ENCODE measurements at places on chromosomes 6 and 20.

GRCh38 chr6:81838031-81838430, 85.5 kb upstream of the TENT5A start:
- no peak for DNase-seq

DNA sequence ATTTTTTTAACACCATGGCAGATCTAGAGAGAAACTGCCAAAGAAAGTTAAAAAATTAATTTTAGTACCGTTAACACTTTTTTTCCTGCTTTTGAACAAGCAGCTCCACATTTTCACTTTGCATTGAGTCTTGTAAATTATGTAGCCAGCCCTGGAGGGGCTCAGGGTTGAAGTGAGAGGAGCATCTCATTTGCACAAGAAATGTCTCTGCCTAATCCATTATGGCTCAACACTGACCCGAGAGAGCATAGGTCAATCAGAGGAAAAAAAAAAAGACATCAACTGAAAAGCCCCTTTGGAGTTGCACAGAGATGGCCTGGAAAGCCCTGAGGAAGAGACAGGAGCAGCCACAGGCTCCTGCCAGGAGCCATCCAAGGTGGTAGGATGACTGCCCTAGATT, 4.3 kb upstream of the SLPI start:
- no peak for DNase-seq

DNA sequence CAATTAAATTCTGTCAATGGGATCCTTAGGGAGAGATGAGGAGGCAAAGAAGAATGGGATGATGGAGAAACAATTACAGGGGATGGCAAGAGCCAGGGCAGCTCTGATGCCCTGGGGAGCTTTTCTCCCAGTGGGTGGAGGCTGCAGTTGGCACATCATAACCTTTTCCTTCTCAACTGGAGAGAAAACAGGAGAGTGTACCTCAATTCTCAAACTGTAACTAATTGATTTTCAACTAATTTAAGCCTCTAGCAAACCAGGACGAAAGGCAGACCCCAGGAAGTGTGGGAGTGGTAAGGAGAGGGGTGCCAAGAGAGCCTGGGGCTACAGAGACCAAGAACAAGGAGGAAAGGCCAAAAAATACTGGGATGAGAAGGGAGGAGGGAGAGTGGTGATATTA, 5.7 kb downstream of the BMP5 start:
- no peak for DNase-seq

GRCh38 chr6:164370773-164371172, 938.6 kb downstream of the C6orf118 start:
- no peak for DNase-seq

- no peak for DNase-seq
Measured at GRCh38 chr6:33620158-33620855, 815 bp upstream of the ITPR3 start.

DNA sequence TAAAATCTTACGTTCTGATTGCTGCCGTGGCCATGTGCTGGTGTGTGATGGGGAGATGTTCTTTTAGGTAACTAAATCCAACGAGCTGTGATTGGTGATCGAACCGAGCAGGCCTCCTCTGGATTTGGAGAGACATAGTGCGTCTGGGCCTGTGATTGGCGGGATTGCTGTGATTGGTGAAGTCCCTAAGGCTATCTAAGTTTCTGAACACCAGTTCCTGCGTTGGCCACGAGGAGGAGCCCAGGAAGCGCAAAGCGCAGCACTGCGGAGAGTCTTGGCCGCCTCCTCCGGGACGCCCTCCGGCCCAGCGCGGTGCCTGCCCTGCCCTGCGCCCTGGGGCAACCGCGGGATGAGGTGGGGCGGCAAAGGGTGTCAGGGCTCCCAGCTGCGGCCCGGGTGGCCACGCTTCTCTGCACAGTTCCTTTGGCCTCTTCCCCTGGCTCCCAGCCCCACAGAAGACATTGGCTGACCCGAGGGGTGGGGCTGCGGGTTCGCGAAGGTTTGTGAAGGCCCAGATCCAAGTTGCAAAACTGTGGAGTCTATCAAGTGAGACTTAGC, 33.0 kb downstream of the HNF4A start:
- DNase-seq = no peak

DNA sequence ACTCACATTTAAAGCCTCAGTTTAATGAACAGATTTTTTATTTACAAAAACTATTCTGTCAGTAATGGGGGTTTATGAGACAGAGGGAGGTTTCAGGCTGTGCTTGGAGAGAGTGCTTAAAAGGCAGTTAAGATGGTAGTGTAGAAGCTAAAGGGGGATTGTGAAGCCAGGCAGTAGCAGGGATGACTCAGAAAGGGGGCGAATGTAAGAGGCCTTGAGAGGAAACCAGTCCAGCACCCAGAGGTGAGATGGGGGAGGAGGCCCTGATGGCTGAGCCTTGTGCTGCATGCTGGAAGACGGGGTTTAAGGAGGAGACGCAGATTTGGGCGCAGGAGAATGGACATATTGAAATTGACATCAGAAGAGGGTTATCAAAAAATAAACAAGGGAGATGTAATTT, 6.6 kb upstream of the SERPINB9 start:
- DNase-seq = peak; percentile 19

- no peak for DNase-seq
Measured at GRCh38 chr6:43242908-43243663, at the start of gene TTBK1. TSS of gene TTBK1 (plus strand) at chr6:43243481. CDS start at chr6:43246661, 3,180 bp downstream.
